A673 (cell line): ENCODE measurements at places on chromosomes 13 and 19.
A peak's percentile ranks its signal among the peaks of the same experiment; 100 is the strongest.

DNA sequence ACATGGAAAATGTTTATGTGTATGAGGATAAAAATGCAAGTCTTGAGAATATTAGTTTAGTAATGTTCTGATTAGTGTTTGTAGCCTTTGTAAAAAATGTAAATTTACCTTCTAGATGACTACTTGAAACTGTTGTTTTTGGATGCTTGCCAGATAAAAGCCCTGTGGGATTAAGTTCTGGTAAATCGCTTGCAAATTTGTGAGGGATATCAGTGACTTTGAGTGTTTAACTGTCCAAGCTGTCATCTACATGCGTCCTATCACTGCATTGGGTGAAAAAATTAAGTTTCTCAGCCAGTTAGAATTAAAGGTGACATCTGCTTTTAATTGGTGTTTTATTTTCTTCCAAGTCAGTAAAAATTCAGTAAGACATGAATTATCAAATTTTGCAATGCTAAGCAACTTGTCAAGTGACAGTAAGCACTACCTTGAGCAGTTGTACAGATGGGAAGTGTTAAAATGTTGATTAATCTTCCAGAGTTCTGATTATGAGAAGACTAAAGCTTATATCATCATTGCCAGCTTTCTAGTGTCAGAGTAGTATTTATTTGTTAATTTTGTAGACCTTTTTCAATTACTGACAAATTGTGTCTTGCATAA is 88.0 kb downstream of the PCCA start:
- no peaks in the 10 kb centered on the region for H3K36me3 ChIP-seq
- DNase-seq = peak; percentile 79
- H3K4me1 ChIP-seq = peaks cover 33% of the 10 kb centered on the region
- no peak overlapping the region for H3K4me3 ChIP-seq

DNA sequence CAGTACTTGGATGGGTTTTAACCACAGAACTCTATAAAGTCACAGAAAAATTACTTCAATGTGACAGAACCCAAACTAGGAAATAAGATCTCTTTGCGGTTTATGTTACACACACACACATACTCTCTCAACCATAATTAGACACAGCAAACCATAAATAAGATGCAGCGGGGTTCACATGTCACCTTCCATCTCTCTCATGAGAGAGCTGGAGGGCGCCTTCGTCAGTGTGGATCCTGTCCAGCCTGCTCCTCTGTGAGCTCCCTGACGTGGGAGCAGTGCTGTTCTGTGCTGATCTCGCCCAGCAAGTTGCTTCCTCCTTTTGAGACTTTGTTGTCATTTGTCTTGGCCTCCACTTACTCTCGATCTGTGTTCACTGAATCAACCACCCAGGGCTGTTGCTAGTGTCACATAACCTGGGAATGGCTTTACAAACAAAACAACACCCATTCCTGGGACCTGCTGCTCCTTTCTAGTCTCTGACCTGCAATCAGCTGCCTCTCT is 204.9 kb upstream of the KL start:
- H3K4me1 ChIP-seq = no peaks in the 10 kb centered on the region
- no peak overlapping the region for H3K4me3 ChIP-seq
- no peaks in the 10 kb centered on the region for H3K36me3 ChIP-seq

DNA sequence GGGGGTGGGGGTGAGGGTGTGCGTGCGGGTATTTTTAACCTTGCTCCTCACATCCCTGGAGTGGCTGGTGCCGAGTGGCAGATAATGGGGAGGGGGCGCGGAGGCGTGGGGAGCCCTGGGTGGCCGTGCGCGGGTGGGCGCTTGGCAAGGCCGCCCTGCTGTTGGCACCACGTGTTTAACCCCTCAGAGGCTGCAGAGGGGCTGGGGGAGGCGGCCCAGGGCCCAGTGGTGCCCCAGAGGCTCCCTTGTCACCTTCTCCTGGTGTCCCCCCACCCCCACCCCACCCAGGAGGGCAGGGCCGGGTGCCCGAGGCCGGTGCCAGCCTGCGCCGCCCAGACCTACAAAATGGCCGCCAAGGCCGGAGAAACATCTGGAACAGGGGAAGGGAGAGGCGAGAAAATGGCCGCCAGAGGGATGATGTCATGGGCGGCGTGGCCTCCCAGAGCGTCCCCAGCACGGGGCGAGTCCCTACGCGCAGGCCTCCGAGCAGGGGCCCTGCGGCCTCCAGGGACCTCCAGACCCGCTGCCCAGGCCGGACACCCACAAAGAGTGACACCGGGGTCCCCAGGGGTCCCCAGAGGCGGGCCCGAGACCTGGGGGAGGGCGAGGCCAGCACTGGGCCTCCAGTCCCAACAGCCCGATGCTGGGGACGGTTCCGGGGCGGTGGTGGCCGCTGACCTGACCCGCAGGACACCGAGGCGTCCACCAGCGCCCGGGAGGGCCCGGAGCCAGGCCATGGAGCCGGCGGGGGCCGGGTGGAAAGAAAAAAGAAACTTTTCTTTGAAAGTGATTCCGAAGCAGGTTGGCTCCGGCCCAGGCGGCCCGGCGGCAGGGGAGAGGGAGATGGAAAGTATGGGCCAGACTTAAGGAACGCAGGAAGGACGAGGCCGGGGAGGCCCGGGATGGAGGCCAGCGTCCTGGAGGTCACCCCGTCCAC is 38.2 kb downstream of the NFIC start:
- H3K4me1 ChIP-seq = peaks cover 22% of the 10 kb centered on the region
- H3K27me3 ChIP-seq = no peaks in the 10 kb centered on the region
- peak; percentile 52 for DNase-seq
- no peak overlapping the region for H3K4me3 ChIP-seq

DNA sequence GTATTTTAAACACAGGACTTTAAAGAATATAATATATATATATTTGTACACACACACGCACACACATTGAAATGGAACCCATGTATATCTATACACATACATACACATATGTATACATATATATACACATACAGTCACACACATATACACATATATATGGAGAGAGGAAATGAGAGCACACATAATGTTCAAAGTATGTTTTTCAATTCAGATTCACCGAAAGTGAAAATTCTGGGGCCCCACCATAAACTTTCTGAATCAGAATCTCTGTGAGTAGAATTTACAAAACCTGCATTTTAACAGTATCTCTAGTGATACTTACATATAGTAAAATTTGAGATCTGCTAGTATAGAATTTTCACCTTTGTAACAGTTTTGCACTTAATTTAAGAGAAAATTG is 60.4 kb upstream of the OBI1 start:
- H3K27me3 ChIP-seq = no peaks in the 10 kb centered on the region
- no peak overlapping the region for H3K4me3 ChIP-seq
- no peak for DNase-seq
- H3K36me3 ChIP-seq = no peaks in the 10 kb centered on the region

- no peaks in the 10 kb centered on the region for H3K27me3 ChIP-seq
- no peaks in the 10 kb centered on the region for H3K4me1 ChIP-seq
- no peak overlapping the region for H3K4me3 ChIP-seq
- no peak overlapping the region for H3K27ac ChIP-seq
- no peaks in the 10 kb centered on the region for H3K36me3 ChIP-seq
These were observed 10.4 kb upstream of the SACS start for GRCh38 chr13:23443878-23444277.

DNA sequence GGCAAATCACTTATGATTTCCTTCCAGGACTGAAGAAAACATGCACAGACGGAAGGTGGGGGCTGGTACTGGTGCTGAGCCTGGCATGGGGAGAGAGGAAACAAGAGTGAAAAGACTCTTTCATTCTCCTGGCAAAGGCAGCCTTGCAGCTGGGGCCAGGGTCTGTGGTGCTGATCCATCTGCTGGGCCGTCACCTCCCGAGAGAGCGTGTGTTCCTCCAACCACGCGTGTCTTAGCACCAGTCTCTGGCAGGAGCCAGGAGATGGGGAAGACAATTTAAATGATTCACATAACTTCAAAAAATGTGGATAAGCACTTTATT is 23.9 kb upstream of the SPART start:
- no peak overlapping the region for H3K4me3 ChIP-seq
- H3K27ac ChIP-seq = peak overlapping the region; percentile 55
- H3K4me1 ChIP-seq = peaks cover 11% of the 10 kb centered on the region
- DNase-seq = no peak
- no peaks in the 10 kb centered on the region for H3K27me3 ChIP-seq

- H3K27me3 ChIP-seq = no peaks in the 10 kb centered on the region
- H3K27ac ChIP-seq = no peak overlapping the region
- no peak for DNase-seq
- no peaks in the 10 kb centered on the region for H3K36me3 ChIP-seq
These were observed 264.9 kb downstream of the UQCRFS1 start for GRCh38 chr19:28948026-28948425.

- no peaks in the 10 kb centered on the region for H3K27me3 ChIP-seq
- H3K4me3 ChIP-seq = peak overlapping the region; percentile 78
- DNase-seq = peak; percentile 17
These were observed 332 bp downstream of the IRGQ start for GRCh38 chr19:43595605-43595998.

DNA sequence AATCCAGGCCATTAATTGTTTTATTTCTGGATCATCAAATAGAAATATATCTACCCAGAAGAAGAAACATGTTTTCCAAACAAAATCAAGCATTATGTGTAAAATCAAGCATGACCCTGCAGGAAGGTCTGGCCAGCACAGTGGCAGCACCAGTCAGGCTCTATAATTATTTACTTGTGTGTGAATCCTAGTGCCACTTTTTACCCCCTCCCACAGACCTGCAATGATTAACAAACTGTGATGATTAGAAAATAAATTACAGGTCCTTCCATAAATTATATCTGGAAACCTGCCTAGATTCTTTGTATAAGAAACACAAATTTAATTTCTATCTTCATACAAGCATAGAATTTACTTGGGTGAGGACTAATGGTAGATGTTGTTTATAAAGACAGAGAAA is 186.1 kb downstream of the GPC6 start:
- DNase-seq = no peak
- H3K4me1 ChIP-seq = no peaks in the 10 kb centered on the region
- H3K27me3 ChIP-seq = no peaks in the 10 kb centered on the region
- no peak overlapping the region for H3K4me3 ChIP-seq

- peaks cover 15% of the 10 kb centered on the region for H3K36me3 ChIP-seq
- peaks cover 46% of the 10 kb centered on the region for H3K4me1 ChIP-seq
- peak overlapping the region; percentile 82 for H3K4me3 ChIP-seq
- no peaks in the 10 kb centered on the region for H3K27me3 ChIP-seq
These were observed 545 bp downstream of the NACC1 start for GRCh38 chr19:13118424-13119193.

- no peak for DNase-seq
- no peaks in the 10 kb centered on the region for H3K36me3 ChIP-seq
- no peaks in the 10 kb centered on the region for H3K27me3 ChIP-seq
- H3K27ac ChIP-seq = no peak overlapping the region
- no peak overlapping the region for H3K4me3 ChIP-seq
These were observed 261.3 kb downstream of the DACH1 start for GRCh38 chr13:71605744-71606143.
